ENCODE measurements at places on chromosomes 3 and 15.

- no peak for DNase-seq
These were observed 74.8 kb upstream of the RPL32 start for GRCh38 chr3:12916159-12916558.

DNA sequence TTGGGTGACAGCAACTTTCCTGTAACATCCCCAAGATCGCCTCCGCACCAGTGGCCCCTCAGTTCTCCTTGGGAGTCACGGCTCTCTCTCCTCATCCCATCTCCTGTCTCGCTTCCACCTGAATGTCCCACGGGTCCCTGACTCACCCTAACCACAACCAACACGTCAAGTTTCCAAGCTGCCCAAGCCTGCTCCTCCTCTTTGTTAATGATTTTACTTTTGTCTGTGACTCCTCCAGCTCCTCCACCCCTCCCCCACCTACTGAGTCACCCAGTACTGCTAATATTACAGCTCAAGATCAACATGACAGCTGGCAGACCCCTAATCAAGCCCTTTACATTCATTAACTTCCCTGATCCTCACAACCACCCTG, 39.3 kb downstream of the BDH1 start:
- DNase-seq = no peak

GRCh38 chr3:42876940-42877720, 1.5 kb upstream of the CYP8B1 start:
- DNase-seq = no peak

- DNase-seq = no peak
These were observed 159.9 kb downstream of the KLF13 start for GRCh38 chr15:31486506-31486905.

- DNase-seq = no peak
These were observed 64.5 kb downstream of the LRTM1 start for GRCh38 chr3:54863366-54863765.

DNA sequence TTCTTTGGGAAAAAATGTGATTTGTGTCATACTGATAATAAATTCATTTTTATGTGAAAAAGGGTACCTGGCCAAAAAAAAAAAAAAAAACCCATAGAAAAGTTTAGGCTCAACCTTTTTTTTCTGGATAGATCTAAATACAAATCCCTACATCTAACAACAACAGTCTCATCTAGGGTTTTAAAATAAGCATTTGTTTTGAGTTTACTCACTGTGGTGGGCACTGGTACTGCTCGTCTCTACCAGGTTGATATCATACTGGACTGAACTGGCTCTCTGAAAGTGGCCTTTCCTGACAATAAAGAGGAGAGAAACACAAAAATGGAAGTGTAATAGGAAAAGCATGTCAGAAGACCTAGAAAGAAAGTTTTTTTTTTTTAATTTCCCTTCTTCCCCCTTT, 52.0 kb downstream of the FBXO22 start:
- no peak for DNase-seq

GRCh38 chr3:137692803-137693431, 71.2 kb upstream of the SOX14 start:
- DNase-seq = peak; percentile 38

DNA sequence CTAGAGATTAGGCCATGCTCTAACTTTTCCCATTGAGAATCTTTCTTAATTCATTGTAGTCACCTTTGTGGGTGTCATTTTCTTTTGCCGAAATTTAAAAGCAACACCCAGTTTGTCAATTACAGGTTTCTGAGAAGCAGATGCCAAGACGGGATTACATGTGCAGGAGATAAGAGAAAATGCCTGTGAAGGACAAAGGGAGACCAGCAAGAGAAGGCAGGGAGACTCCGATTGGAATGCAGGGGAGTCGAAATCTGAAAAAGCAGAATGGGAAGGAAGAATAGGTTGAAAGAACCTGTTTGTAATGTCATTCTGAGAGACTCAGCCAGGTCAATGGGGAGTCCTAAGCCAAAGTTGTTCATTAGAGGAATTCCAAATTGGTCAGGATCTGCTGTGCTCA, 3.6 kb upstream of the DPH6 start:
- DNase-seq = no peak

DNA sequence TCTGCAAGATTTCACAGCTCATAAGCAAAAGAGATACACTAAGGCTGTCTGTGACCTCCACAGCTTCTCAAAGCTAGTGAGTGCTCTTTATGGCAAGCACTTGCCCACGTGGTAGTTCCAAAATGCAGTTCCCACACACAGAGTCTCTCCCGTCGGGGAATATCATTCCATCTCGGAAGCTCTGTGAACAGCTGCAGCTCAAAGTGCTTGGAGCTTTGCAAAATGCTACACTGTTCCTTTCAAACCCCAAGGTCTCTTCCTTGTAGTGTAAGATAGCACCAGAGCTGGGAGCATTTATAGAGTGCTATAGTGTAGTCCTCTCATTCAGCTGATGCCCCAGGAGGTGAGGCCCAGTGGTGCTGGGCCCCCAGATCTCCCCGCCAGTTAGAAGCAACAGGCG, 36.1 kb downstream of the ST6GAL1 start:
- DNase-seq = no peak

GRCh38 chr3:134423153-134423552, 48.9 kb upstream of the AMOTL2 start:
- DNase-seq = peak; percentile 40

GRCh38 chr3:30162579-30162978, 443.8 kb upstream of the TGFBR2 start:
- no peak for DNase-seq

GRCh38 chr3:85801955-85802354, 843.2 kb downstream of the CADM2 start:
- DNase-seq = peak; percentile 49

- no peak for DNase-seq
These were observed 207.8 kb downstream of the MTHFS start for GRCh38 chr15:79689030-79689429.

- DNase-seq = peak; percentile 94
These were observed 1.0 kb downstream of the NR1D2 start for GRCh38 chr3:23945913-23946687.

GRCh38 chr3:66419036-66419435, 81.8 kb downstream of the LRIG1 start:
- DNase-seq = no peak

DNA sequence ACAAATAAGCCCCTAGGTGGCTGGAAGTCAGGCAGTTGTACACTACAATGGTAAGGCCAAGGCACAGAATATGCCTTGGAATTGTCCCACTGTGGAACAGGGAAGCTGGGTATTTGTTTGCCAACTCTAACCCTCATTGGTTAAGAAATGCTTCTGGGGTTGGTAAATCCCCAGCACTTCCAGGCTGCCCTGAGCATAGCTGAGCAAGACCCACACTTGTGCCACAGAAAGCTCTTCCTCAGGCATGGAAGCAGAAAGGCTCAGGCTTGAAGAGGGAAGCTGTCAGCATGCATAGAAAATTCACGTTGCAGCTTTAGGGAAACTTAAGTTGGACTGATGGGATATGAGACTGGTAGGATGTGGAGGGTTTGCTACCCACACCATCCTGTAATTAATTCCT, 86.9 kb upstream of the PLCL2 start:
- DNase-seq = no peak

- DNase-seq = no peak
These were observed 59.5 kb upstream of the ZNF148 start for GRCh38 chr3:125434582-125435011.

DNA sequence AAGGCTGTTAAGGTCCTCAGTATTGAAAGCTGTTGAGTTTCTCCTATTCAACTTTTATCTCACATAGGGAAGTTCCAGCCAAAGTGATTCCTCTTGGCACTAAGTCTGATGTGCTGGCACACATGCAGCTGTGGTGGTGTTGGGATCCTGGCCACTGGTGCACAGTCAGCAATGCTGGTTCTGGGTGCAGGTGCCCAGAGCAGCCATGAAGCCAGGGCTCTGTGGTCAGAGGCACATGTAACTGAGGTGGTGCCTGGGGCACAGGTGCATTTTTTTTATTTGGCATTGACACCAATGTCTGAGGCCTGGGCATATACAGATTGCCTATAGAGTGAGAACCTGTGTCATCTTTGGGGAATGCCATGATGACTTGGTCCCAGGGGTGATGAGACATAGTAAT, 271.4 kb downstream of the POLQ start:
- DNase-seq = no peak

DNA sequence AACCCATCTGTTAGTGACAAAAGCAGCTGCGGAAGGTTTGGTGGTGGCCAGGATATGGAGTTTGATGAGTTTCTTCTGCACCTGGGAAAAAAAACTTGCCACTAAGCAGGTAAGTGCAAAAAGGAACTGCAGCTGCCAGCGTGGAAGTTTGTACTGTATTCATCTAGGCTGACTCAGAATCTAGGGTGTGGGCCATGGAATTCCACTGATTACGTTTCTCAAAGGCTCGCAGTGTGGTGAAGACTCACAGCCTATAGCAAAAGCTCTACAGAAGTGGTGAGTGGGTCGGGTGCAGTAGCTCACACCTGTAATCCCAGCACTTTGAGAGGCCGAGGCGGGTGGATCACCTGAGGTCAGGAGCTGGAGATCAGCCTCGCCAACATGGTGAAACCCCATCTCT, 334.6 kb upstream of the GRM7 start:
- no peak for DNase-seq

GRCh38 chr15:73048624-73049295, 3.5 kb upstream of the NEO1 start:
- no peak for DNase-seq

DNA sequence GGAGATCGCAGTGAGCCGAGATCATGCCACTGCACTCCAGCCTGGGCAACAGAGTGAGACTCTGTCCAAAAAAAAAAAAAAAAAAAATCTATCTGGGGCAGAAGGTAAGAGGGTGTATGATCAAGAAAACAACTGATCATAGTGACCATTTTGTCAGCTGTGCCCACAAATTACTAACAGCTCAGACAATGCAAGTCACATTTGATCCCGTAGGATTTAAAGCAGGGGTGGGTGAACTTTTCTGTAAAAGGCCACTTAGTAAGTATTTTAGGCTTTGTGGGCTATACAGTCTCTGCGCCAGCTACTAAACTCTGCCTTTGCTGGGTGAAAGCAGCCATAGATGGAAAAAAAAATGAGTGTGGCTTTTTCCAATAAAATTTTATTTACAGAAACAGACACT, 57.6 kb upstream of the ABI3BP start:
- DNase-seq = no peak

DNA sequence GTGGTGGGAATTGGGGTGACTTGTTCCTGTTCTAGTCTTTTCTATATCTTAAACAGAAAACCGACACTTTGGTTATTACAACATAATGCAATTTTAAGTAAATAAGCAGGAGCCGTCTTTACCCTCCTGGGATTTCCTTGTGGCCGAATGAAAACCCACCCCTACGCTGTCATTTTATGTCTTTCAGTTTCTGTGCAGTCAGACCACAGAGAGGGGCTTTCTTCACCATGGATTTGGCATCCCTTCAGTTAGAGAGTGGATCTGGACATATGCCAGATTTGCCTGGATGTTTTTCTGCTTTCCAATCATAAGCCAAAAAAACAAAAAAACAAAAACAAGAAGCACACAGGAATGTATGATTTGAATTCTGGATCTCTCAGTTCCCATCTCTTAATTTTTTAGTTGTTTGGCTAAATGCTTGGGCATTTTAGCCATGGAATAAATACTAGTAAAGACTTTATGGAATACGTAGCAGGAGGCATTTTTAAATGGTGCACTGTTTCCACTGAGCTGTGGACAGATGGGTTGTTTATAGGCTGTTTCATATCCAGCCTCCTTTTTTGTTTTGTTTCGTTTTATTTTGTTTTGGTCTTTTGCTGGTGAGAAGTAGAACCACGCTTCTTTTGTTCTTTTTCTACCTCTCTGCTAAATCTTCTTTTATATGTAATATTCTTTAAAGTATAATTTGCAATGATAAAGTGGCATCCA, 272.9 kb downstream of the FEZF2 start:
- no peak for DNase-seq

DNA sequence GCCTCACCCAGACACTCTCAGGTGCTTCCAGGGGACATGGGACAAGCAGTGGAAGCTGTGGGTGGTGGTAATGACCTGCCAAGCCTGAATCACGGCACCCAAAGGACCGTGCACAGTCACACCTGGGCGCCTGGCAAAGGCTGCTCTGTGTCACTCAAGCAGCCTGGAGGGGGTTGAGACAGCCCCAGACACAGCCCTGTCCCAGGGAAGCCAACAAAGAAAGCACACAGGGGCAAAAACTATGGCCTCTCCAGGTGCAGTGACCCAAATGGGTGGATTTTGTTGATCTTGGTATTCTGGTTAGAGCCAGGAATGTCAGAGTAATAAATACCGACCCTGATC, 15.0 kb upstream of the OCA2 start:
- no peak for DNase-seq

GRCh38 chr15:70190965-70191364, 93.2 kb upstream of the TLE3 start:
- DNase-seq = no peak

DNA sequence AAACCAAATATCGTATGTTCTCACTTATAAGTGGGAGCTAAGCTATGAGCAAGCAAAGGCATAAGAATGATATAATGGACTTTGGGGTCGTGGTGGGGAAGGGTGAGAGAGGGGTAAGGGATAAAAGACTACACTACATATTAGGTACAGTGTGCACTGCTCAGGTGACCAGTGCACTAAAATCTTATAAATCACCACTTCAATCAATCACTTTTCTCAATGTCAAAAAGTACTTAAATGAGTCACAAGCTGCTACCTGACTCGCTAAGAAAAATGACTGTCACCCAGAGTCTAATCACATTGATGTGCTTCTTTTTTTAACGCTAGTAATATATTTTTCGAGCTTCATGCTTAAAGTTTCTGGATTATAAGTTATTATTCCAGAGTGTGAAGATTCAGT, 95.5 kb downstream of the CBLB start:
- no peak for DNase-seq

- DNase-seq = no peak
These were observed 63.1 kb downstream of the CDC25A start for GRCh38 chr3:48125013-48125705.

- no peak for DNase-seq
These were observed 200.1 kb upstream of the GAP43 start for GRCh38 chr3:115423170-115423569.

- no peak for DNase-seq
These were observed 206.4 kb downstream of the MEX3B start for GRCh38 chr15:81839387-81839786.

GRCh38 chr3:180679178-180680096, at the start of gene CCDC39:
Gene CCDC39 (minus strand): TSS chr3:180679489. CDS start chr3:180679380, 109 bp downstream.
- DNase-seq = peak; percentile 98

DNA sequence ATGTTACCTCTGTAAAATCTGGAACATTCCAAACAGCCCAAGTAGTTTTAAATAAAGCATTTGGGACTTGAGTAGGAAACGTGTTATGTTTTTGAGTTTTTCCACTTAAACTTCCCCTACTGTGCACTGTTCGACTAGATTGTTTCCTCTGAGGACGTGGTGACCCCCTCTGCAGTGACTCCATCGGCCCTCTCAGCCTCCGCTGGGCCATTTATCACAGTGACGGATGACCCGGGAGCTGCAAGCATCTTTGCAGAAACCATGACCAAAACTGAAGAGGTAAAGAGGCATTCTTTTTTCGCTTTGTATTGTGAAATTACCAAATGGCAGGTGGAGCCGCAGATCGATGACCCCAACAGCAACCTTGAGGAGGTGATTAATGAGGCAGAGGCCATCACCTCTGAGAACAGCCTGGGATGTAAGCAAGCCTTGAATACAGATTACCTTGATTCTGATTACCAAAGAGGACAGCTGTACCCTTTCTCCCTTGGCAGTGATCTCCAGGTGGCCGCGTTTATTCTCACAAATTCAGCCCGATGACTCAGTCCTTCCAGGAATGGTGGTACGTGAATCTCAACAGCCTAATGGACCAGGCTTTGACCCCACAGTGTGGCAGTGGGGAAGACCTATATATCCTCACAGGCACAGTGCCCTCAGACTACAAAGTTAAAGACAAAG, 79.1 kb upstream of the FAN1 start:
- DNase-seq = peak; percentile 82
